ENCODE measurements at places on chromosomes 12 and 14.

DNA sequence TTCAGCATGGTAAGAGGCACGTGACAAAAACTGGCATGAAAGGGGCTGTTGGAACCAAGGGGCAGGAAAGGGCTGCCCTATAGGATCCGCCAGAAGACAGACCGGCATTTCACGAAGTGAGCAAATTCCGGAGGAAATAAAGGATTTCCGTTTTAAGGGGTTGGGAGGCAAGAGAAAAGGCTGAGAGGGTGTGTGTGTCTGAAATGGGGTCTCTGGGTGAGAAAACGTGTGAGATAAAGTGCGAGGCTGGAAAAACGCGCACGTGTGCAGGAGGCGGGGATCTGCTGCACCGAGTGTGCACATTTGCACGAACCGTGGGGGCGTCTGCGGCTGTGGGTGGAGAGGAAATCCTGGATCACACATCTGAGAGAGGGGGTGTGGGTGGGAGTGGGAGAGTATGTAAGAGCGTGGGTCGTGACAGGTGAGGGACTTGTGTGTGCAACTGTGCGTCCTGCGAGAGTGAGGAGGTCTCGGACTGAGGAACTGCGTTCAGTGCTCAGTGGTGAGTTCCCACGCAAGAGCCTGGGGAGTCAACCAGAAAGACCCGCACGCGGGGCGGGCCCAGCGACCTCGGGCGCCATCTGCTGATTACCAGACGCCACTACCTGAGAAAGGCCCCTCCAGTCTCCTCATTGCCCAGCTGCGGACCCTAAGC lies 37.0 kb upstream of the P2RX7 start:
- DNase-seq = peak; percentile 31

DNA sequence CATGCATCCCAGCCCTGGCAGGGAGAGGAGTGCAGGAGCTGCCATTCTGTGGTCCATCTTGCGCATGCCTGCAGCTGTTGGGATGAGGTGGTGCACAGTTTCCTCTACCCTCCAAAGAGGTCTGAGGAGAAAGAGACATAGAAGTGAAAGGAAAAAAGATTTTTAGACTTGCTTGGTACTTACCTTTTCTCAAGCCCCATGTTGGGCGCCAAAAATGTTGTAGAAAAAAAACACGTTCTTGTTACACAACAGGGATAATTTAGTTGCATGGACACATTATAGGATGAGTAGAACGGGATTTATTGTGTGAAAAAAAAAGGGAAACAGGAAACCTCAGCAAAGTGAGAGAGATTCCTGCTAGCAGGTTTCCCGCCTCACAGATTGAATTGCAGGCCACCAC lies 244.4 kb upstream of the GARIN2 start:
- no peak for DNase-seq

DNA sequence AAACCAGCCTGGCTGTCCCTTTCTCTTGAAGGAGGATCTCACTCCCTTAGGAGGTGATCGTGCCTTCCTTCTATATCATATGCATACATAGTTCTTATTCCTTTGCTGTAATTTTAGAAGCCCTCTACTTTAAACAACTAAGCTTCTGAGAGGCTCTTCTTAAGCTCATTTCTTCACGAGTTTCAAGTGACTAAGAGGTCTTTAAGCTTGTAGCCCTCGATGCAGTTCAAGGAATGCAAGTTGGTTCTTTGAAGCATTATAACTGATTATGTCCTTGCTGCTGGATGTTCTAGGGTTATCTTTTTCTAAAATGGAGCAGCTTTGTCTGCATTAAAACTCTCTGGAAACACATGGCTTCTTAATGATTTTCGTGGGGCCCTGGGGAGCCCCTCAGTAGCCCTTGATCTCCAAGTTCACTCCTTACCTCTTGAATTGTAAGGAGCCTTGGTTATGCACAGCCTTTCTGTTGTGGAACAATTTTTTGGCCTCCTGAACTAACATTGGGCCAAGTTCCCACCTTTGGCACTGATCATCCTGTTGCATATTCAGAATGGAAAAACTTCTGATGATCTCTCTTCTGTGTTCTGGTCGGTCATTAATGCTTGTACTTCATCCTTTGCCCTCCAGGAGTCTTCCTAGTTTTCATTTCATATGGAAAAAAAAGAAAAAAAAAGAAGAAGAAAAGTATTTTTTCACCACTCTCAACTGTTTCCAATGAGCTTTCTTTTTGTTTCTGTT lies 12.6 kb downstream of the RASSF8 start:
- DNase-seq = no peak

DNA sequence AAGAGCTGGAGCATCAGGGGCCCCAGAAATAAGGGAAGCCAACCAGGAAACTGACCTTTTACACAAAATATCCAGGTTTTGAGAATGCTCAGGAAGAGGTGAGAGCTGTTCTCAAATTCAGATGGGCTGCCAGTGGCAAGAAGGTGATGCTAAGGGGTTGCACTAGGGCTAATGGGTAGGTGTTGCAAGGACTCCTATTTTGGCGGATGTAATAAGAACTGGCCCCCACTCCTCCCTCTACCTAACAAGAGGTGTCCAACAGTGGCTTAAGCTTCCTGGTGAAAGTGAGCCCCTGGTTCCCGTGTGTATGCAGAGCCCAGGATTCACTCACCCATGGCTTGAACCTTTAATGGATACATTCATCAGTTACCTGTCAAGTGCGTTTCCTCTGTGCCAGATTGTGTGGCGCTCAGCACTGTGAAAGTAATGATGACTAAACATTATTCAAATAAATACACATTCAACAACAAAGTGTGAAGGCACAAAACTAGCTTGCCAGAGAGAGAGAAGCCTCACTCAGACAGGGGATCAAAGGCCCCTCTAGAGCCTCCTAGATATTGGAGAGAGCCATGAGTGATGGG lies 705 bp upstream of the CHGA start:
- peak; percentile 51 for DNase-seq

DNA sequence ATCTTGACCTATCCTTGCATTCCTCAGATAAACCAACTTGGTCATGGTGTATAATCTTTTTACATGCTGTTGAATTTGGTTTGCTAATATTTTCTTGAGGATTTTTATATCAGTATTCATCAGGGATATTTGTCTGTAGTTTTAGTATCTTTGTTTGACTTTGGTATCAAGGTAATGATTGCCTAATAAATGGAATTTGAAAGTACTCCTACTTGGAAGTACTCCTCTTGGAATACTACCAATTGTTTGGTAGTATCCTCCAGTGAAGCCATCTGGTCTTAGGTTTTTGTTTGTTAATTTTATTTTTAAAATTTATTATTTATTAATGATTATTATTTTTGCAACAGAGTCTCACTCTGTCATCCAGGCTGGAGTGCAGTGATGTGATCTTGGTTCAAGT lies 85.0 kb downstream of the ATF7IP start:
- no peak for DNase-seq

- no peak for DNase-seq
Observed at GRCh38 chr14:65703521-65703920, 291.0 kb downstream of the FUT8 start.

DNA sequence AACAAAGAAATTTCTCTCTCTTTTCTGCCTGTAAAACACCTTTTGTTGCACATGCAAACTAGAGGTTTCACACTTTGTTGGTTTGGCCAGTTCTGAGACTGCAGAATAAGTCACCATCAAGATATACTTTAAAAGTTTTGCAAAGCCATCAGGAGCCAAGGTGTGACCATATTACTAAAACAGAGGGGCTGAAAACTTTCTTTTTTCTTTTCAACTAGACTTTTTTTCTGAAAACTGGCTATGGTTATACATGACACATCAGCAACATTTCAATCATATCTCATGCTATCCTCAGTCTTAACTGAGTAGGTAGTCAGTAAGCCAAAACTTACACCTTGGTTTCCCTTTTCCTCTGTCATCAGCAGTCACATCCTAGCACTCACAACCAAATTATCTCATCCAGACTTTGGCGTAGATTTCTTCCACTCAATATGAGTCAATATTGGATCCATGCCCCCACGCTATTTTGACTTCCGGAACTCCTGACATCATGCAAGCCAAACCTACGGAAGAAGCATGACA lies 4.1 kb upstream of the IFNG start:
- DNase-seq = no peak

DNA sequence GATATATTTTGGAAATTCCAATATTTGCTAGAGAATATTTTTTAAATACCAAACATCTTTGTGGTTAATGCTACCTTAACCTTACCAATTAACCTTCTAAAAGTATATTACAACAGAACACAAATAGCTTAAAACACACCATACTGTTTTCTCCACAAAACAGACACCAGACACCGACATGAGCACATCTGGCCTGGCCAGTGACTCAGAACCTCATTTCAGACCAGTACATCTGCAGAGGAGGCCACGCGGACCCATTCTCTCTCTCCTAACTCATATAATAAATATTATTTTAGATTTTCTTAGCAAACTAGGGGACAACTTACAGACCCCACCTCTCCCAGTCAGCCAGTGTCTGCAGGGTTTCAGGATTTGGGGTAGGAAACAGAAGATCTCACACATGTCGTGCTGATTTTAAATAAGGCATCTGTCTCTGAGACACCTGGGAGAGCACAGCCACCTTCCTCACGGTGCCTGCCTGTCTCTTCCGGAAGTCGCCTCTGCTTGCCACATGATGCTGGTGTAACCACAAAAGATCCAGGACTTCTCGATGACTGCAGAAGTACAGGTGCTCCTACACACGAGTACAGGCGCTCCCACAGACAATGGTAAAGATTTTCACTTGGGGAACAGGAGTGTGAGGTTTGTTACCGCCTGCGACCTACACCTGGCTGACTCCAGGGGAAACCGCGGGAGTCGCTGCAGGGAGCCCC lies 9.7 kb upstream of the ANKLE2 start:
- DNase-seq = no peak

DNA sequence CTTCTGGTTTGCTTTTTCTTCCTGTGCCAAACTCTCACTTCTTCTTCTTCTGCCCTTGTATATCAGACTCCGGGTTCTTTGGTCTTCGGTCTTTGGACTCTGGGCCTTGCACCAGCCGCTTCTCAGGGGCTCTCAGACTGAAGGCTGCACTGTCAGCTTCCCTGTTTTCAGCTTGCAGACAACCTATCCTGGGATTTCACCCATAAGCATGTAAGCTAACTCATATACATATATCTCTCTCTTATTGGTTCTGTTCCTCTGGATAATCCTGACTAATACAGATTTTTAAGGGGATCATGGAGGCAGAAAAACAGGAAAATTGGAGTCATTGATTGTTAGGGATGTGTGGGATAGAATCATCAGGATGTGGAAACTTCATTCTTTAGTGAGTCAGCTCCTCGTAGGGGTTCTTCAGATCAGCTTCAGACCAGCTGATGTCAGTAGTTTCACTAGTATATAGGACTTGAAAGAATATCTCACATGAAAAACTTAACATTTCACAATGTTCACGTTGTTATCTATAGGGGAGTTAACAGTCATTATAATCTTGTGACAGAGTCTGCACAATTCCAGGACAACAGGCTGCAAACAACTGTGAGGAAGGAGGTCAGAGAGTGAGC lies 102.9 kb downstream of the RASSF9 start:
- DNase-seq = no peak

DNA sequence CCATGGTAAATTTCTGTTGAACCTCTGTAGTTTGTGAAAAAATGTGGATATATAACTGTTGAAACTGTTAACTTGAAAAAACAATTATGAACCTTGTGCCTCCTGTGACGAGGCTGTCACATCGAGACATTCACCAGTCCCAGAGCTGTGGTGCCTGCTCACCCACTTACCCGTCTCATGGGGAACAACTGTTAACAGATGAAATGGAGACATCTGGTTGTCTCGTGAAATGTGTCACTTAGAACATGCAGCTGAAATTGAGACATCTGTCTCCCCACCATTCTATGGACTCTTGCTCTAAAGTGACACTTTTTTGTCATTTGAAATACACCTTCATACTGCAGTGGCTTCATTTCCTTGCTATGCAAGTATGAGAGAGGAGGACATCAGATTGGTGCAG lies 240.6 kb downstream of the GXYLT1 start:
- DNase-seq = no peak

DNA sequence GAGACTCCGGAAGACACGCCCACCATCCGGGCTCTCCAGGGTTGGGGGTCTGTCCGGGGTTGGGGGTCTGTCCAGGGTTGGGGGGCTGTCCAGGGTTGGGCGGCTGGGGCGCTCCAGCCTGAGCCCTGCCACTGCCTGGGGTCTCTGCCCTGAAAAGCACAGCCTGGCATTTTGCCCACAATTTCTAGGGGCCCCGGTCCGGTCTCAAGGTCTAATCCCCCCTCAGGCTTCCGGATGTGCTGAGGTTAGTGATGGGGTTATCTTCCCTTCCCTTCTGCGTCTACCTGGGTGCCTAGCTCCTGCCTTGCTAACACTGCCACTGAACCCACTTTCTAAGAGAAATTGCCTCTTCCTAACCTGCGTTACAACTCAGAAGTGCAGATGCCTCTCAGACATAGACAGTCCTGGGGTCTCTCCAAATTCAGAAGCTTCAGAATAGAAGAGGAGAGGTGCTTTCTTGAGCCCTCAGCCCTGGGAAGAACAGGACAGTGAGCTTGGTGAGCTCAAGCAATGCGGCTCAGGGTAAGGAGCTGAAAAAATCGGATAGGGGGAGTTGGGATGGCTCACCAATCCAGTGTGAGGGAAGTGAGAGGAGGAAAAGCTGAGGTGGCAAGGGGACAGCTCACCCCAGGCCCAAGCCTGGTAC lies 5.7 kb downstream of the LHX5 start:
- DNase-seq = no peak

DNA sequence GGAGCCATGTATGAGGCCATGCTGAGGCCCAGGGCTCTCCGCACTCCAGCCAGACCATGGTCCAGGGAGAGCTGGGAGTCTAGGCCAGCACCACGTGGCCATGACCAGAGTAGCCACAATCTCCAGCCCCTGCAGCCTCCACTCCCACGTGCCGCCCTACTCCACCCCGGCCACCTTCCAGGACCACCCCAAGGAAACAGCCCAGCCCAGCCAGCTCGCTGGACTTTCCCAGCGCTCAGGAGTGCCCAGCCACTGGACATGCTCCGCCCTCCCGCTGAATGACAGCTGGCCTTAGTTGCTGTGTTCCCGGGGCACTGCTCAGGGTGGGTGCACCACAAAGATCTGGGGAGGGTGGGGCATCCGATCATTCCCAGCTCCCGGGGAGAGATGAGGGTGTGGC lies 2.1 kb upstream of the C14orf180 start:
- DNase-seq = no peak

DNA sequence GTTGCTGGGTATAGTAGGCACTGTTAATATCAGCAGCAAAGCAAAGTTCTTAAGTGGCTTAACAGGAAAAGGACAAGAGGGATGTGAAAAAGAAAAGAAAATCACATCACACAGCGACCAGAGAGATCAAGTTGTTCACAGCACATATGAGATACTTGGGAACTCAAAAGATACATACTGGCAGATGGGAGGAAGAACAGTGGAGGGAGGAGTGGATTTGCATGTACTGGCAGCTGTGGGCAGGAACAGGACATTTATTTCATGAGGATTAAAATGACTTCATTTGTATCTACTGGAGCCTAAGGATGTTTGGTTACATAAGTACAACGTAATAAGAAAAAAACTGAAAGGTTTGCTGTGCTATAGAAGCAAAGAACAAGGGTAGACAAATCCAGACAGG lies 136.5 kb upstream of the IFNG-AS1 start:
- DNase-seq = no peak

DNA sequence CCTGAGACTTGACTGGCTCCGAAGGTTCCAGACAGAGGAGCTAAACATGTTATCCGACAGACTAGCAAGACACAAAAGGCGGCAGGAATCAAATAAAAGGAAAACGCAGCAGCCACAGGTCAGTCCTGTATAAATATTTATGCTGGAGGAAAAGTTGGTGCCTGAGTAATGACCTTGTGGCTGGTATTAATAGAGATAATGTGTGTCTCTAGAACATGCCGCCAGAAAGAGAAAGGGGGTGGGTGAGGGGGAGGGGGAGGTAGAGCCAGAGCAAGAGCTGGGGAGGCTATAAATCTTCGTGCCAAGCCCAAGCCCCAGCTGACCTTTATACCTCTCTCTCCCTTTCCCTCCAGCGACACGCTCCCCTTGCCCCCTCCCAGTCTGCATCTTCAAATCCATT lies 590.4 kb downstream of the MED13L start:
- DNase-seq = no peak
